Gastroesophageal sphincter (tissue), 4 donors: ENCODE measurements at places on chromosomes 5 and 9. TPM values are rescaled to one million over a fixed set of nuclear protein-coding genes. Genes with fewer than 3 reads are reported as not detected.

GRCh38 chr9:88342246-88342645, 46.0 kb upstream of the SPIN1 start:
- no peak for ATAC-seq

DNA sequence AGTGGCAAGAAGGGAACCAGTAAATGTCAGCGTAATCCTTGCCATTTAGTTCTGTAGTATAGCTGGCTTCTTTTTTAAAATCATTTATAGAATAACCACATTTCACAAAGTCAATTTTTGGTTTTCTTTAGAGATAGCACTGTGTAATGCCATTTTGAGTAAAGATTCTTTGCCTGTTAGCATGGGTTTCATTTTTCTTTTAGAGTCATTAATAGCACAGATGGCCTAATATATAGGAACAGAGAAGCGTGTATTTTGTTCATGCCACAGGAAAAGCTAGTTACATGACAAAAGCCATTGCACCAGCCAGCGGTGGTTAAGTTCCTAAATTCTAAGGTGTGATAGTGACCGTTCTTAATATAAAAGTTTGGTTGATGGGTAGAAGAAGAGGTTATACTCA, 1363.9 kb downstream of the MAT2B start:
- ATAC-seq = no peak

- no peak for ATAC-seq
Observed at GRCh38 chr5:112412346-112412745, 6.7 kb downstream of the EPB41L4A start.

Gene SURF4
- 78.1 TPM for total RNA-seq

DNA sequence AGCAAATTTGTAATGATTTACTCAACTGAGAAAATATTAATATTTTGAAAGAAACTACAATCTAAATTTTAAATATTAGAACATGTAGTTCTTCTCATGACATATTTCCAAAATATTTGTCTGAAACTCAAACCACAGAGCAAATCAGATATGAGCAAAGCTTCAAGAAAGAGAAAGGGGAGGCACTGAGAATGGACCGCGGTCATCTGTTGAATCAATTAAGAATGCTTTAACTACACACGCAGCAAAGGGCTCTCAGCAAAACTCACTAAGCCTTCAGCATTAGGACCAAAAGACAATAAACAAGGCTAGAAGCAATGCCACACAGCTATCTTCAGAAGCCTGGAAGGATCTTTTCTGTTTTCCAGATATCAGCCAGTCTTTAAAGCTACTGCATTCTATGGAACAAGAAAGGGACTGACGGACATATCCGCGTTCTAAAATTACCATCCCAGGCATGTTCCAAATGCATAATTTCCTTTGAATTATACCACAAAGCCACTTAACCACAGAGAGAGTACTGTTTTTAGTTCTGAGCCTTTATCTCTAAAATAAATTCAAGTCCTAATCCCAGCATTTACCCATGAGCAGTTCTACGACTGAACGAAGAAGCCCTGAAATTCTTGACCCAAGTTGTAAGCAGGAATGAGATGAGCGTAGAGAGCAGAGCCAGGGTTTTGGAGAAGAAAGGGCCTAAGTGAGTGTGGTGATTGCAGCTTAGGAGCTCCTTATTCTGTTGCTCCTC, 513.5 kb downstream of the AGTPBP1 start:
- no peak for ATAC-seq

DNA sequence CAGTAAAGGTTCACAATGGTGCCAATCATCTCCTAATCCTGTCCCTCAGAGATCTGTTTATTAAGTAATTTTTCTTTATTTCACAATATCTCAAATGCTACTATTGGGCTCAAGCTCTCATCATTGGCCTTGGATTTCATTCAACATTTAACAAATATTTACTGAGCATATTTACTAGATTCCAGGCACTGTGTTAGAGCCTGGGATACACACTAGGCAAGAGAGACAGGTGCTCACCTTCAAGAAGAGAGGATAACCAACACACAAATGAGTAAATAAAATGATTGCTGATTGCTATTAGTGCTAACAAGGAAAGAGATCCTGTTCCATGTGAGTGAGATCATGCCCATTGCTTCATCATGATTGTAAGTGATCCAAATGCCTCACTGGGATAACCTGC, 27.4 kb downstream of the PPP2R2B start:
- no peak for ATAC-seq

GRCh38 chr5:765948-766631, 18.4 kb downstream of the ZDHHC11B start:
- ATAC-seq = no peak

Gene SV2C
- total RNA-seq = 0.16 TPM

Gene IFNK
- total RNA-seq = not detected

GRCh38 chr5:1885404-1885755, 2.7 kb upstream of the IRX4 start:
- no peak for ATAC-seq

GRCh38 chr5:111697881-111698757, 58.9 kb downstream of the NREP start:
- ATAC-seq = no peak

Gene PLEKHG4B
- 0.15 TPM for total RNA-seq

GRCh38 chr5:168899673-168900072, 320.5 kb upstream of the PANK3 start:
- no peak for ATAC-seq

DNA sequence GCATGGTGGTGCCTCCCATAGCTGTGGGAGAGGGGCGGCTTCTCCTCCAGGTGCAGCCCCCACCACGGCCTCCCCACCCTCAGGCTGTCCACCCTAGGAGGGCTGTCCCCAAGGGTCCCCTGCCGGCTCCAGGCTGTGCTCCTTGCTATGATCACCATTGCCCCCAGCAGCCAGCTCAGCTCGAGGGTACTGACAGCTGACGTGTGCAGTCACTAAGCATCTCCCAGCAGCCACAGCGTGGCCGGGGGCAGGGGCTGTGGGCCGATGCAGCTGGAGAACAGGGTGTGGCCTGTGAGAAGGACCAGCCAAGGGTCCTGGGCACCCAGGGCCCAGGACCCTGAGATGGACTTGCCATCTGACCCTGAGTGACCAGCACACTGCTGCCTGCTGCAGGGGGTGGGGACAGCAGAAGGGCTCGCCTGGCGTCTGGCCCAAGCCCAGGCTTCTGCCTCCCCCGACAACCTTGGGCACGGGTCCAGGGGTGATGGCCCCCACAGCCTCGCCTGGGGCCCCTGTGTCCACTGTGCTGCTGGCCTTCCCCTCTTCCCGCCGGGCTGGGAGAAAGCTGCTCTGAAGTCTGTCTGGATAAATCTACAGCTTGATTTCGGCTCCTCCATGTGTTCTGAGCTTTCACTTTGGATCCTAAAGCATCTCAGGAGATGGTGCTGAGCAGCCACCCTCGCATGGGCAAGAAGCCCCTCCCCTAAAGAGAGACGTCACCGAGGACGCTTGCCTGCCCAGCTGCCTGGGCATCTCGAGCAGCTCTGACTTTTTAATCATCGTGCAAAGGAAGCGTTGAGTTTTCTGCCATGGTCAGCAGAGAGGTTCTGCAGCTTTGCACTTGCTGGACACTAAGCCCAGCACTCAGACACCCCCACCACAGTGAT, 5.5 kb downstream of the KCNT1 start:
- ATAC-seq = no peak

Gene TPPP
- 28.6 TPM for total RNA-seq

DNA sequence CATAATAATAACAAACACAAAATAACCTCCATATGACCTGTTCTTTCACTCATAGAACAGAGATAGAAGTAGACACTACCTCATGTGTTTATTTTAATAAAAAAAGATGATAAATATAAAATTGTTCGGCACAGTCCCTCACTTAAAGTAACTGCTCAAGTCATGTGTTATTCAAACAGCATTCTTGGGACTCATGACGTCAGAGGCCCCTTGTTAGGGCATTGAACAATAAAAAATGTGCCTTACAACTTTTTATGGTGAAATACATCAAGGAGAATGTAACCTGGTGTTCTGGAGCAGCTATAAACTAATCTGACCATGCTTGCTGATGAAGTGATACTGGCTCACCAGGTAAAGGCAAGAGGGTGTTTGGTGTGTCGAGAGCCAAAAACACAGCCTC, 12.2 kb upstream of the NDFIP1 start:
- ATAC-seq = no peak

DNA sequence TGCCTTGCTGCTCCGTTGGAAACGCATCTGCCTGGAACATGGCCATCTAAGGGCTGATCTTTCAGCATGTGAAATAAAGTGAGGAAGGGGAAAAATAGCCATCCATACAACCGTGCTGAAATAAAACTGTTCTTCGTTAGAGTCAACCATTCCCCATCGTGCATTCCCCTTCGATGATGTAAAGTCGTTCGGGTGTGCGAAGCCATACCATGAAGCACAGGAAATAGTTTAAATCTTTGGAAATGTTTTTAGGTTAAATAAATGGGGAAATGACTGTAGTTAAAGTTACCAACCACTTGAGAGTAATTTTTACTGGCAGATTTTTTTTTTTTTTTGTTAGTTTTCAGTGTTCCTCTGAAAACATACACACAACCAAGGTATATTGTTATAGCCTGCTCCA, 302.5 kb downstream of the SH3GL2 start:
- no peak for ATAC-seq

GRCh38 chr5:173435447-173435846, 107.2 kb upstream of the STC2 start:
- peak; percentile 42 for ATAC-seq

DNA sequence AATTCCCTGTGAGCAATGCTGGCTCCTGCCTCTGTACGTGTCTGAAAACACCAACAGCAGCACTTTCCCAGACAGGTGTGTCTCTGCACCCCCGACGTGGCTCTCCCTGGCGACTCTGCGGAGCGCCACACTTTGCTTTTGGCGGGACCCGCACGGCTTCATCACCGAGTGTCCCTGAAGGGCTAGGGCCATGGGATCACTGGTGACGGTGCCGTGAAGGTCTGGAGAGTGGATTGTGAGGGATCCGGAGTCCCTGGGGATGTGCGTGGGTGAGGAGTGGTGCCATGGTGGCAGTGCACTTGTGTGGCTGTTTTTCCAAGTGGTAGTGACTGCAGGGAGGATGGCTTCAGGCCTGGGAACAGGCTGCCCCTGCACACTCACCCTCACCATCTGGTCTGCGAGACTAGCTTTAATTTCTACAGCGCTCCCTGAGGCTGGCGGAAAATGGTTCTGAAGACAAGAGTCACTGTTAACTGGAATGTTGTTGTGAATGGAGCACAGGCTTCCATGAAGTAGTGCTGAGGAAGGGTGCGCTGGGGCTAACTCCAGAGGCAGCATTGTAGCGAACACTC, 3.2 kb downstream of the NKD2 start:
- ATAC-seq = no peak

- ATAC-seq = no peak
Observed at GRCh38 chr9:10785255-10785654, 172.5 kb upstream of the PTPRD start.

DNA sequence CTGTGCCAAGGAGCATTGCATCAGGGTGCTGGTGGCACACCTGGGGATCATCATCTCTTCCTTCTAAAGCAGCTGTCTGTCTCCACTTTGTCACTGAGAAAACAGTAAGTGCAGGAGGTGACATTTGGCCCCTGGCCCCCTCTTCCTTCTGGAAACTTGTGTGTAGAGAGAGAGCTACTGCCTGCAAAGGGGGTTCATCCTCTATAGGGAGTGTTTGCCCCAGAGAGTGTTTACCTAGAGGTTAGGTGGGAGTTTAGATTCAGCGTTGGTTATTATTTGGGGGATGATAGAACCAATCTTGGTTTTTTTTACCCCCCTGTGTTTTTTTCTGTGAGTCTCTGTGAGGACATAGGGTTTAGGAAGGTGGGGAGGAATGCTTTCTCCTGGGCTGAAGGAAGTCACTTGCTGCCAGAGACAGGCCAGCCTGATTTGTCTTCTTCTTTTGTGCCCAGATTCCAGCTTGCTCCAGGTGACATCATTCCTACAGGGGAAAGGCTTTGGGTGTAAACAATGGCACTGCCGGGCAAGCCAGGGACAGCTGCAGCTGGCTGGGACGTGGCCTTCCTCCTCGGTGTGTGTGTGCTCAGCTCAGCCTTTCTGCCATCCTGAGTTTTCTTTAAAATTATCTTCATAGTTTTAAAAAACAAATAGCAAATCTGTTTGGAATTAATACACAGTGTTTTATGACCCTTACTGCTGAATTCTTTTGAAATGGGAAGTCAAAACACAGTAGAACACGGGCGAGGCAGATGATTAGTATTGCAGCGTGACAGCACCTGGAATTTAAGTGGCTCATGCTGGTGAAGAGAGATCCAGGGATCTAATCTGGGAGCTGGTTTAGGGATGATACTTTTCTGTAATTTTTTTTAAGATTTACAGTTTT, 24.5 kb downstream of the PRRC2B start:
- ATAC-seq = peak; percentile 40

GRCh38 chr9:33227008-33227398, 13.0 kb upstream of the SPINK4 start:
- ATAC-seq = peak; percentile 58

DNA sequence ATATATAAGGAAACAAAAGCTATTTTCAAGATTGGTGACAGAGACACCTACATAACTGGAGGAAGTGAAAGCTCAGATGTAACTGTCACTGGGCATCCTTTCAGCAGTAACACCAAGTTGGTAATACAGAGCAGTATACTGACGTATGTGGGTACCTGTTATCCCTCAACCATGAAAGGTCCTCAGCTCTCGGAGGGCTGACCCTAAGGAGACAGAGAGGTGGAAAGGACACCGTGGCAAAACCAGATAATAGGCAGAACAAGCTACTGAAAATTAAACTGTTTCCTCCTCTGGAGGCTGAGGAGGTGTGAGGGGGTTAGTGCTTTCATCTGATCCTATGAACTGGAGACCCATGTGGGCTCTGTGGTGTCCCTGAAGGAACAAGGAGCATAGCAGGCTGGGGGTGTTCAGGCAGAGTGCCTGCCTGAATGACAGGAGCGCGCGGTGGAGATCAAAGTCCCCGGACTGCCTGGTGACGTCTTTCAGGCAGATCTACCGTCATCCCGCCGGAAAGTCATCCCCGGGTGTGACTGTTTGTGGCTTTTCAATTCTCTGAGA, 130.2 kb upstream of the FSTL4 start:
- no peak for ATAC-seq

DNA sequence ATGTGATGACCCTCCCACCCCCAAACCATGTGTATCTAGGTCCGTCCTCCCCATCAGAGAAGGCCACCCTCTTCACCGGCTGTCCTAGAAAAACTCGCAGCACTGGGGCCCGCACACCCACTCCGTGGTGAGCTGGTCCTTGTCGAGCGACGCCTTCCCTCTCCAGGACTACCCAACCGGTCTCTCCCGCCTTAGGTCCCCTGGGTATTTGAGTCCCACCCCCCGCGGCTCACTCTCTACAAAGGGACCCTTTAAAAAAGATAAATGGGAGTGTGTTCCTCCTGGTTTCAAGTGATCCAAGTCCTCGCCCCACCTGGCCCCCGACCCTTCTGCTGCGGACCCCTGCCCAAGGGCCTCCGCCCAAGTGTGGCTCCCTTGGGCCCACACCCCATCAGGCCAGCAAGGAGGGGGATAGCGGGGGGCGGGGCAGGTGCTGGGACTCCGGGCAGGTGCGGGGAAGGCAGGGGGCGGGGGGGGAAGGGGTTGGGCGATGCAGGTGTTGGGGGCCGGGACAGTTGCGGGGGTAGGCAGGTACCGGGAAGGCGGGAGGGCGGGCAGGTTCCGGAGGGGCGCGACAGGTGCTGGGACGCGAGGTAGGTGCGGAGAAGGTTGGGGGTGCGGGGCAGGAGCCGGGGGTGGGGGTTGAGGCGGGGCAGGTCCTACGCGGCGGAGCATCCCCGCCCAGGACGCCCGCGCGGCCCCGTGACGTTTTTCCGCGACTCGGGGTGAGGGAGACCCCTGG, 970 bp upstream of the ARRDC1 start:
- no peak for ATAC-seq
